Retina (tissue), 1 donor: ENCODE measurements at places on chromosomes 5 and 9.

DNA sequence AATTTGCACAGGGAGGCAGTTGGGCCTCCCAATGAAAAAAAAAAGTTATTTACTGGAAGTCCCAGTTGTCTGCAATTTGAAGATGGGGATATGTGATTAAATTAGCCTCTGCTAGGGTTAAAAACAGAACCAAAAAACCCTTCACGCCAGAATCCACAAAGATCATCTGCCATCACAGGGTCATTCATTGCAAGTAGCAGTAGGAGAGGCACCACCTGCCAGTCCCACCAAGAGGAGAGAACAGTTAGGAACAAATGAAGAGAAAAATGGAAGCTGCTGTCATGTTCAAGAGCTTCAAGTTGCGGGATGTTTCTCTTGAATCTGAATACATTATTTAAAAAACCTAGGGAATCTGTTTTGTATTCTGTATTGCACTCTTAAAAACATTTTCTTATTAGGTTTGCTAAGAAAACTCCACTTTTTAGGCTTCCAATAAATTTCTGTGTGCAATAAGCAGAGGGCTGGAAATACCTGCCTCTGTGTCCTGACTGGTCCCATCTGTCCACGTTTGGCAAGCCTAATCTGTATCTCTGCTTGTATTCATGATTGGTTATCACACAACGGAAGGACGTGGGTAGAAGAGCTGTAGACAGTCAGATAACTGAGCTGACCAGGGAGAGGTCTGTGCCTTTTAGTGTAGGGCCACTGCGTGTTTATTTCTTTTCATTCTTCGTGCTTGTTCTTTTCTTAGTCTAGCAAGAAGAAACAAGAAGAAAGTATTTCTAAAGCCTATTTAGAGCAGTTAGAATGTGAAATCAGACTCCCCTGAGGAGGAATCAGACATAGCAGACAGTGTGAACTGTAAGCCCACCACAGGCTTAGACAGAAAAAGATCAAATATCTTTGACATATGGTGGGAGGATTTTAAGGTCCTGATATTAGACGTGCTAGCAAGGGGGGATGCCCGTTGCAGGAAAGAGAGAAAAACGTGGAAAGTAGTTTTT lies 630.6 kb upstream of the SEMA6A start:
- DNase-seq: no peak

- no peak for DNase-seq
Measured at GRCh38 chr9:35646153-35646532, 4.6 kb downstream of the SIT1 start.

- DNase-seq: no peak
Measured at GRCh38 chr9:100856238-100856637, 172.3 kb upstream of the PLPPR1 start.

DNA sequence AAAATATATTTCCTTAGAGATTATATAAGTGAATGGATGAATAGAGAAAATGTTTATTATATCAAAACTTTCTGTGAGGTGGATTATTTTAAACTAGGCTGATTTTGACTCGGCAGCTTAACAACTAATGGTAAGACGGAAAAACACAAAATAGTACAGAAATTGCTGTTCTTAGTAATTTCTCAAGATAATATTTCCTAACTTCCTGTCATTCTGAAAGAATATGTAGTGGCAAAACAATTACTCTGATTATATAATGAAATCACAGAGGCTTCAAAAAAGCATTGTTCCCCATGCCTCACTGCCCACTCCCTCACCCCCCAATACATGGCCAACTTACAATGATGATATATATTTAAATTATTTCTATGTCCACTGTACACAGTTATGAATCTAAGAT lies 85.4 kb downstream of the YTHDC2 start:
- no peak for DNase-seq

- no peak for DNase-seq
Measured at GRCh38 chr9:107872457-107873192, 383.1 kb upstream of the KLF4 start.

DNA sequence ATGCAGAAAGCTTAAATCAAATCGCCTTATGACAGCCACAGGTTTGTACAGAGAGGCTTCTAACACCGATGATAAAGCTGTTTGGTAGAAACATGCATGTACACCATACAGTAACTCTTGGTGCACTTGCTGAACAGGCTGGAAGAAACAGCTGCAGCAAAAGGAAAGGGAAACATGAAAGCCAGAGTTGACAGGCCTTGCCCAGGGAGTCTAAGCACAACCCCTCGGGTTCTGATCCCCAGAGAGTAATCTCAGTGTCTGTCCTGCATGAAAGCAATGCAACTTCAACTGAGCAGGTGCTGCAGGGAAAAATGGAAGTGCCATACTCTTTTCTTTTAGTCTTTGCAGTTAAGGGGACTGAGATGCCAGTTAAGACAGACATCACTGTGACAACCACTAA lies 419.9 kb downstream of the BNC2 start:
- DNase-seq: no peak

GRCh38 chr5:67824852-67825251 lies 390.7 kb upstream of the PIK3R1 start:
- no peak for DNase-seq

GRCh38 chr9:90904706-90905478 lies 103.3 kb downstream of the SYK start:
- no peak for DNase-seq

DNA sequence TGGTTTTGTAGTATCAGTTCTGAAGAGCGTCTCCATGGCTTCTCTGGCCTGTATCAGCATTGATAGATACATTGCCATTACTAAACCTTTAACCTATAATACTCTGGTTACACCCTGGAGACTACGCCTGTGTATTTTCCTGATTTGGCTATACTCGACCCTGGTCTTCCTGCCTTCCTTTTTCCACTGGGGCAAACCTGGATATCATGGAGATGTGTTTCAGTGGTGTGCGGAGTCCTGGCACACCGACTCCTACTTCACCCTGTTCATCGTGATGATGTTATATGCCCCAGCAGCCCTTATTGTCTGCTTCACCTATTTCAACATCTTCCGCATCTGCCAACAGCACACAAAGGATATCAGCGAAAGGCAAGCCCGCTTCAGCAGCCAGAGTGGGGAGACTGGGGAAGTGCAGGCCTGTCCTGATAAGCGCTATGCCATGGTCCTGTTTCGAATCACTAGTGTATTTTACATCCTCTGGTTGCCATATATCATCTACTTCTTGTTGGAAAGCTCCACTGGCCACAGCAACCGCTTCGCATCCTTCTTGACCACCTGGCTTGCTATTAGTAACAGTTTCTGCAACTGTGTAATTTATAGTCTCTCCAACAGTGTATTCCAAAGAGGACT lies 1.5 kb downstream of the GPR21 start:
- peak; percentile 2 for DNase-seq

DNA sequence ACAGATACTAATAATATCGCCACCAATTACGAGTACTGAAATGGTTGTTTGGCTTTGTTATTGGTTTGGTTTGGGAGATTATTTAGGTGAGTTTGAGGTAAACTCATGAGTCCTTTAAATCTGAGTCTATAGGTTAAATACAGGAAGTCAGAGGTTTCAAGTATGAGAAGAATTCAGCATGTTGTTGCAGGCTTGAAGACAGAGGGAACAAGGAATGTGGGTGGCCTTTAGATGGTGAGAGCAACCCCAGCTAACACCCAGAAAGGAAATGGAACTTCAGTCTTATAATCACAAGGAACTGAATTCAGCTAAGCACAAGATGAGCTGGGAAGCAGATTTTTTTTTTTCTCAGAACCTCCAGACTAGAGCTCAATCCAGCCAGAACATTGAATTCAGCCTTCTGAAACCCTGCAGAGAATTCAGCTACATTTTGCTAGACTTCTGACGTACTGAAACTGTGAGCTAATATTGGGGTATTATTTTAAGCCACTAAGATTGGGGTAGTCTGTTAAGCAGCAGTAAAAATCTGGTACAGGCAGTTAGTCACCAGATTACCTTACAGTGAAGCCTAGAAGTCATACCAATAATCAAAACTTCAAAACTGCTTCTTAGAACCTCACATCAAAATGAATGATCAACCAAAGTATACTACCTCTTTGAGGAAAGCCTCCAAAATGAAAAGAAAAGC lies 216.0 kb upstream of the PUM3 start:
- DNase-seq: no peak

DNA sequence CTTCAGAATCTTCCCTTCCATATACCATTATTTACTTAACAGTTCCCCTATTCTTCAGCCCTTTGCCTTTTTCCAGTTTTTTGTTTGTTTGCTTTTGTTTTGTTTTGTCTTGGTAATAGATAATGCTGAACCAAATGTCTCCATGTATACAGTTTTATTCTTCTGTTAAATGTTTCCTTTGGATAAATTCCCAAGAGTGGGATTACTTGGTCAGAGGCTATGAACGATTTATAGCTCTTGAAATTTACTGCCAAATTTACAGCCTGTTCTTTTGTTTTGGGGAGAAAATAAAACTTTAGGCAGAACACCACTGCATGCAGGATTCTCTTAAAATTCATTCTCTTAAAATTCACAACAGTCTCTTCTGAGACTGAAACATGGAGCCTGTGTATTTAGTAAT lies 38.6 kb downstream of the NR4A3 start:
- DNase-seq: no peak

GRCh38 chr9:82183181-82183860 lies 194.7 kb downstream of the SPATA31D1 start:
- DNase-seq: no peak

DNA sequence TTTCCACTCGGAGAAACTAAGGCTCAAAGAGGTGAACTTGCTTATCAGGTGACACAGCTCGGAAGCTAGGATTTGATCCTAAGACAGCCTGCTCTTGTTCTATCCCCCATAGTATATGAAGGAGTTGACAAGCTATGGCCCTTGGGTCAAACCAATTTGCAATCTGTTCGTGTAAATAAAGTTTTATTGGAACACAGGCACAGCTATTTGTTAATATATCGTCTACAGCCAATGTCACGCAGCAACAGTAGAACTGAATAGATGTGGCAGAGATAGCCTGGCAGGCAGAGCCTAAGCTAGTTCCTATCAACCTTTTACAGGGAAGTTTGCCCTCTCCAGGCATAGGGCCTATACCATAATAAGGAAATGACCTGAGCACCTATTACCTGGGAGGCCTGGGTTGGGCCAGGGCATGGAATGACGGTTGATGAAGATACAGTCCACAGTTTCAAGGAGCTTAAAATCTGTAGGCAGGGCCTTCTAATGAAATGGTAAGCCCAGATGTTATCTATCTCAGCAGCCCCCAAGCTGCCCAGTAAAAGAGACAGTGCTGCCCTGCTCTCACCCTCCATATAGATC lies 179.0 kb downstream of the TTLL11 start:
- DNase-seq: no peak

DNA sequence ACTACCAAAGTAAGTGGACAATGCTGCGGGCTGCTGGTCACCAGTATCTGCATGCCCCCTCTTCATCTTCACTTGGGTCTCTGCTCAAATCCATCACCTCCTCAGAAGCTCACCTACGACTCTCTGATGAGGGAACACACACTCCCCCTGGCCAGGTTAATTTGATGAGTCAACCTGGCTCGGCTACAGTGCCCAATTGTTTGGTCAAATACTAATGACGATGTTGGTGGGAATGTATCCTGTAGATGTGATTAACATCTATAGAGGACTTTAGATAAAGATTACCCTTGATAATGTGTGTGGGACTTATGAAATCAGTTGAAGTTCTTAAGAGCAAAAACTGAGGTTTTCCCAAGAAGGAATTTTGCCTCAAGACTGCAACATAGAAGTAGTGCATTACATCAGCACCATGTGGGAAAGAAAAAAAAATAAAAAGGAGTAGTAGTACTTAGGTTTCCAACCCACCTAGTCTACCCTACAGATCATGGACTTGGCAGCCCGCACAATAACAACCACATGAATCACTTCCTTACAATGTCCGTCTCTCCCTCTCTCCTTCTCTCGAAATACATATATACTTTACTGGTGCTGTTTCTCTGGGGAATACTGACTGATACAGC lies 467.3 kb downstream of the DNAH5 start:
- no peak for DNase-seq

DNA sequence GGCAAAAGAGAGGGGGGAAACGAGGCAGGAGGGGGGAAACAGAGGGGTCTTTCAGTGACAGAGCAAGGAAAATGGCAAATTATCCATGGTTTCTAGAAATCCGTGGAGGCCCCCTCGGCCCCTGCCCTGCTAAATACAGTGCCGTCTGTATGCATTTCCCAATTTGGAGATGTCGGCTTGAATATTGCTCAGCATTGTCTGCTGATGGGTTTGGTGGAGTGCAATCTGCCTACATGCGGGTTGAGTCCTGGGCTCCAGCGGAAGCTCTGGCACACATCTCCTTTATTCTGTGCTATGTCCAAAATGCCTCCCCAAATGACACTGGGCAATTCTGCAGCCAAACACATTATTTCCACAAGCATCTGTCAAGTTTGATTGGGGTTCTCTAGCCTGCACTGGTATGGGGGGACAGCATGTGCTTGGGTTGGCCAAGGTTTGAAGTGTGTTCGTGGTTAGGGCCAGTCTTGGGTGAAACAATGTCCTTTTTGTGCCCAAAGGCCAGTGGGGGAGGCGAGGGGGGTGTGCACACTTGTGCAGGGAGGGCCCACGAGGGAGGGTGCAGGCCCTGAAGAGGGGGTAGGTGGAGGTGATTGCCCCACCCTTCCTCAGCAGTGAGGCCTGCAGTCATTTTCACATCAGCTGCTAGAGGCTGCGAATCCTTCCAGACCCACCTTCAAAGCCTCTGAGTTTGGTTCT lies 6.2 kb upstream of the NEUROG1 start:
- DNase-seq: no peak

GRCh38 chr9:111838439-111838838 lies 43.7 kb upstream of the SHOC1 start:
- DNase-seq: no peak

- DNase-seq: no peak
Measured at GRCh38 chr5:93746406-93747056, 5.1 kb upstream of the POU5F2 start.

GRCh38 chr9:70392189-70392588 lies 22.3 kb downstream of the KLF9 start:
- DNase-seq: no peak

GRCh38 chr5:78670701-78671269 lies 22.2 kb upstream of the LHFPL2 start:
- DNase-seq: no peak

- peak; percentile 63 for DNase-seq
Measured at GRCh38 chr9:121698627-121699570, 47.5 kb downstream of the DAB2IP start.

GRCh38 chr5:32173267-32174010 lies 680 bp downstream of the GOLPH3 start:
- peak; percentile 75 for DNase-seq

- peak; percentile 54 for DNase-seq
Measured at GRCh38 chr5:142353071-142353472, 28.3 kb upstream of the SPRY4 start.

DNA sequence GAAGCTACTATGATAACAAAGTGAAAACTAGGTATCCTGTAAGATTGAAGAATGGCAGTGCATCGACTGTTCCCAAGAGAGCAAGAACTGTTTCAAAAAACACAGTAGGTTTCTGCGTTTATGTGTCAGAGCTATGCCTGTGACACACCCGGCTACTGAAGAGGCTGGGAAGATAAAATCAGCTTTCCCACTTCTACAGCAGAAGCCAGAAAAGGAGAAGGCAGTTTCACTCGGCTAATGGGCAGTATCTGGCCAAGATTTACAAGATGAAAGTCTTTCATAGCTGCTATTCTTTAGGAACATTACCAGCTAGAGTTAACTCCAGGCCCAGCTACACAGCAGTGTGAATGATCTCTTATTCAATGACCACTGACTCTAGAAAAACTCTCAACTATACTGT lies 195.2 kb downstream of the CTNND2 start:
- DNase-seq: no peak

GRCh38 chr5:91271999-91272398 lies 111.1 kb downstream of the ARRDC3 start:
- DNase-seq: no peak

- DNase-seq: no peak
Measured at GRCh38 chr5:111229871-111230810, 6.0 kb downstream of the CAMK4 start.

- DNase-seq: no peak
Measured at GRCh38 chr9:97293818-97294217, 13.6 kb upstream of the CCDC180 start.
